ENCODE measurements at places on chromosomes 4 and X.

DNA sequence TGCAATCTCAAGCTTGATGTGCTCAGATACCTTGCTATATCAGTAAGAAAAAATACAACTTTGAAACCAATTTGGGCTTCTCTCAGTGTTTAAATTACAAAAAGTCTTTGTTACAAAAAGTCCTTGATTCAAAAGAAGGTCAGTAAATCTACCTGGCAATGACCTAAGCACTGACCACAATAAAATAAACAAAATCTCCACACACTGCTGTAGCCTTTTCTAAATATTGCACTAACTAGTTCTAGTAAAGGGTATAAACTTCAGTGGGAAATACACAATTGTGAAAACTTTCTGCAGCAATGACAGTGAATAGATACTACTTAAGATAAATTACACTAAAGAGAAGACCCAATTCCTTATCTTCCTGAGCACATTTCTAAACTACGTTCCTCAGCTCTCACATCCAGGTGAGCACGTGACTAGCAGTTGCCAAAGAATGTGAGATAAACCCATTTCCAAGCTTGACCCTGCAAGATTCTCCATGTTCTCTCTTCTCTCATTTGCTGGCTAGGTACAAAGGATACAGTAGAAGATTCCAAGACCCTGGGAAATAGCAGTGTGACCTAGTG lies 81.4 kb upstream of the GPR34 start:
- DNase-seq: no peak

GRCh38 chr4:166252487-166253402 lies 379.7 kb downstream of the TLL1 start:
- DNase-seq: no peak

GRCh38 chr4:121789960-121790829 lies 10.9 kb upstream of the EXOSC9 start:
- no peak for DNase-seq

DNA sequence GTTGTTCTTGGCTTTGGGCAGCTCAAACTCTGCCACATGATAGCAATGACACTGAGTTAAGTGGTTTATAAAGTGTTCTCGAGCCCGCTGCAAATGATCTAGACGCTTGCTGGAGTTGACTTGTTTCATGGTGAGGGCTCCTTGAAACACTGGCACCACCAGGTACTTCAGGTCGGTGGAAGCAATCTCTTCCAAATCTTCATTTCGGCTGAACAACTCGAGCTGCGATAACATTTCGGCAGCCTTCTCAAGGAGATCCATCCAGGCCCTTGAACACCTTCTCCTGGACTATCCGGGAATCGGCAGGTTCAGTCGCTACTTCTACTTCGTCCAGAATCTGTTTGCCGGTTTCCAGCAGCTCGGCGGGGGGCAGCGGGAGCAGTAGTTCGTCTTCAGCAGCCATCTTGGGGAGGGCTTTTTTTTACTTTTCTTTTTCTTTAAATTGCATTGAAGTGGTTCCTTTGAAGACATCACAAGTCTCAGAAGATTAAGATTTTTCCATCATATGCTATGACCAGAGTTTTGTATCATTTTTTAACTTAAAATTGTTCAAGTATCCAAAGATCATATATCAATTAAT lies 28.0 kb downstream of the HNRNPDL start:
- DNase-seq: no peak

GRCh38 chrX:76428243-76429130 lies 977 bp downstream of the MAGEE1 start:
- peak; percentile 26 for DNase-seq

- peak; percentile 41 for DNase-seq
Measured at GRCh38 chr4:159175085-159175988, 72.5 kb downstream of the RAPGEF2 start.

GRCh38 chr4:111500858-111501257 lies 644.4 kb upstream of the FAM241A start:
- DNase-seq: no peak

DNA sequence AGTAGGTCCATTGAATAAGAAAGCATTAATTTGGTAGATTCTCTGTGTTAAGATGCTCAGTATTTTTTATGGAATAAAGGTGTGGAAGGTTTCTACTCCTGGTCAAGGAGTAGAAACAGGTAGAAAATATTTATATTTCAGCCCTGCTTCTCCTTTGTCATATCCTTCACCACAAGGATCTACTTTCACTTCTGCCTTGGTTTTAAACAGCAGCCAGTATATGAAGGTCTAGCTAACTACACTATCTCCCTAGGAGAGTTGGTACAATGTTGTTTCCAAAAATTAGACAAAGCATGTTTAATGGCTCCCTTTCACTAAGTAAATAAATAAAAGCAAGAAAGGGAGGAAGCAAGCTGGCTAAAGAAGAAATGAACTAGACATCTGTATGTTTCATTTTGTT lies 44.6 kb upstream of the GYPA start:
- DNase-seq: no peak

DNA sequence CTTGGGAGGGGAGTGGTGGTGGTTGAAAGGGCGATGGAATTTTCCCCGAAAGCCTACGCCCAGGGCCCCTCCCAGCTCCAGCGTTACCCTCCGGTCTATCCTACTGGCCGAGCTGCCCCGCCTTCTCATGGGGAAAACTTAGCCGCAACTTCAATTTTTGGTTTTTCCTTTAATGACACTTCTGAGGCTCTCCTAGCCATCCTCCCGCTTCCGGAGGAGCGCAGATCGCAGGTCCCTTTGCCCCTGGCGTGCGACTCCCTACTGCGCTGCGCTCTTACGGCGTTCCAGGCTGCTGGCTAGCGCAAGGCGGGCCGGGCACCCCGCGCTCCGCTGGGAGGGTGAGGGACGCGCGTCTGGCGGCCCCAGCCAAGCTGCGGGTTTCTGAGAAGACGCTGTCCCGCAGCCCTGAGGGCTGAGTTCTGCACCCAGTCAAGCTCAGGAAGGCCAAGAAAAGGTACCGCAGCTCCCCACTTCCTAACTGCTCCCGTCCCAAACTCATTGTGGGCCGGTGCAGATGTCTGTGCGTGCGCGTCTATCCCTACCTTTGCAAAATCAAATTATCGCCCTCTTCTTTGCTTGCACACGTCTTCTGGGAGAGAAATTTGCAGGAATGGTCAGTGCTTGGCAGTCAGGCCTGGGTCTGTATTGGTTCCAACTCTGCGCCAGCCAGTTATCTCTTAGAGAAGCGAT lies 533 bp downstream of the IL15 start:
- peak; percentile 20 for DNase-seq

GRCh38 chr4:156931267-156931666 lies 40.3 kb downstream of the PDGFC start:
- DNase-seq: no peak

DNA sequence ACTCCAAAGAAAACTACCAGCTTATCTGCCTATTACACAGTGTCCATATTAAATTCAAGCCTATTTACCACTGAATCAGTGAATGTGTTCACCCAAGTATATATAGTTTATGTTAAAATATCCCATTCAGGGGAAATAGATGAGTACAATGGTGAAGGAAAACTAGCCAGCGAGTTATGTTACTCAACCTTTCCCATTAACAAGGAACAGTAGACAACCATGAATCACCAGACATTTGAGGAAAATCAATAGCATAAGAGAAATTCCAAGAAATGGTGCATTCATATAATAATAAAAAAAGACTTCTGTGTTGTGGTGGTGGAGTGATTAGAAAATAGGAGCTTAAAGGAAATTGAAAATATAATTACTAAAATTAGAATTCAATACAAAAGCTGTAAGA lies 21.3 kb downstream of the IQCM start:
- no peak for DNase-seq

DNA sequence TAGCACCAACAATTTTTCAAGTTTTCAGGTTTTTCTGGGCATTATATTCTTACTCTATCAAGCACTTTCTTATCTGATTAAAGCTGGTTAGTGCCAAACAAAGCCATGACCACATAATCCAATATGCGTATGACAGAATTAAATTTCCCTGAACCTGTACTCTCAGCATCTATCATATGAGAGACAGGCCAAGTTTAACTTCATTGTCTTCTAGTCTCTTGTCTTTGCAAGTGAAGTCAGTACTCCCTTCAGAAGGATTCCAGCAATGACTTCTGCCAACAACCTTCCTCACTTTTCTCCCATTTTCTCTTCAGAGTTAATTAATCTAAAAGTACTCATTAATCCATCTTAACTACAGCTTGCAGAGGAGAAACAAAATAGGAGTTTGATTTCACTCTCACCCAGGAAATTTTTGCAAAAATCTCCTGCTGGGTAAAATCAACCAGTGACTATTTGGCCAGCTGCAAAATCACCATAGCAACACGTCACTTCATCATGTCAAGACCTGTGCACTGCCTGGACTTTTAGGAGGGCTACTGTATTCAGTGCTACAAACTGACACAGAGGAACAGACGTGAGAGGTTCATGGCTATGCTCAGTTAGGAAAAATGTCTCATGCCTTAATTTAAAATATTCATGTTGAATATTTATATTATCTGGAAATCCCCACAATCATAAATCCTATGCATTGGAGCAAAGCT lies 208.4 kb downstream of the ANTXR2 start:
- no peak for DNase-seq

DNA sequence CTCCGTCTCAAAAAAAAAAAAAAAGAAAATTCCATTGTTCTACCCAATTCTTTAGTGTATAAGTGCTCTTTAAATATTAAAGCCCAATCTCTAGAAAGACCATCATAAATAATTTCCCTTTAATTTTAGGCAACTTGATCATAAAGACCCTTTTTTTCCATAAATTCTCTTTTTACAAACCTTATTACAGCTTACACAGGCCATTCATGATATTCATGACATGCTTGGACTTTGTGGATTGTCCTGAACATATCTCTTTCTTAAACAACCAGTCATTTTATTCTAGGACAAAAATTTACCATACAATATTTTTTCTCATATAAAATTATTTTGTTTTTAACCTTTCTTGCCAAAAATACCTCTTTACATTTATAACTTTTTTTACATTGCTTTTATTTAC lies 30.5 kb downstream of the TLR8 start:
- no peak for DNase-seq

DNA sequence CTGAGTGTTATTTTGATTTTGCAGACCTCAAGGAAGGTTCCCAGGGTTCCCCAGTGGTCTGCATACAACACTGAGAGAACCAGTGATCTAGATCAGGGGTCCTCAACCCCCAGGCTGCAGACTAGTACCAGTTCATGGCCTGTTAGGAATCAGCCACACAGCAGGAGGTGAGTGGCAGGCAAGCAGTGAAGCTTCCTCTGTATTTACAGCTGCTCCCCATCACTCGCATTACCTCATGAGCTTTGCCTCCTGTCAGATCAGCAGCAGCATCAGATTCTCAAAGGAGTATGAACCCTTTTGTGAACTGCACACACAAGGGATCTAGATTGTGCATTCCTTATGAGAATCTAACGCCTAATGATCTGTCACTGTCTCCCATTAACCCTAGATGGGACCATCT lies 28.5 kb downstream of the EDNRA start:
- DNase-seq: no peak

DNA sequence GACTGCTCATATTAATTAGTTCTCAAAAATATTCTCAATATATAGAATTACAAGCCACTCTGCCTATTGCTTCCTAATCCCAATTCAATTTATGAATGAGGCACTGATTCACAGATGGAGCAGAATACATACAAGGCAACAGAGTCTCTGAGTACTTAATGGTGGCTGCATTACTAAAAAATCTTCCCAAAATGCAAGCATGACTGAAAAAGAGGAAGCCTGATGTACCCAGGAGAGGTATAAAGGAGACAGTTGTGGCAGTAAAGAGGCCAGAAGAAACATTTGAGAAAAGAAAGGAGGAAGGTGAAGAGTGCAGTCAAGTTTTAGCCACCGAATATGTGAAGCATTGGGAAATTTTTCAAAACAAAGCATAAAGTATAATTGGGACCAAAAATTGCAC lies 163.2 kb upstream of the INTU start:
- DNase-seq: no peak

DNA sequence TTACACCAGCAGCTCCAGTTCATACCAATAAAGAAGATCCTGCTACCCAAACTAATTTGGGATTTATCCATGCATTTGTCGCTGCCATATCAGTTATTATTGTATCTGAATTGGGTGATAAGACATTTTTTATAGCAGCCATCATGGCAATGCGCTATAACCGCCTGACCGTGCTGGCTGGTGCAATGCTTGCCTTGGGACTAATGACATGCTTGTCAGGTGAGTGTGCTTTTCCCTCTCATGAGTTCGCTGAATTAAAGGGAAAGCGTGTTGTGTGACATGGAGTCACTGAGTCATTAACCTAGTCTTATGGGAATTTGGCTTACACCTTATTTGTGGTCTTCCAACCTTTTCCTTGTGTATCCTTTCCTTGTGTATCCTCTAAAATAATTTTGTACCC lies 15.9 kb downstream of the TMEM165 start:
- no peak for DNase-seq

- DNase-seq: no peak
Measured at GRCh38 chrX:72371405-72371804, 65.7 kb upstream of the CITED1 start.

GRCh38 chrX:7143941-7144525 lies 3.5 kb upstream of the STS start:
- no peak for DNase-seq

- no peak for DNase-seq
Measured at GRCh38 chr4:89657931-89658700, 178.8 kb downstream of the SNCA start.

DNA sequence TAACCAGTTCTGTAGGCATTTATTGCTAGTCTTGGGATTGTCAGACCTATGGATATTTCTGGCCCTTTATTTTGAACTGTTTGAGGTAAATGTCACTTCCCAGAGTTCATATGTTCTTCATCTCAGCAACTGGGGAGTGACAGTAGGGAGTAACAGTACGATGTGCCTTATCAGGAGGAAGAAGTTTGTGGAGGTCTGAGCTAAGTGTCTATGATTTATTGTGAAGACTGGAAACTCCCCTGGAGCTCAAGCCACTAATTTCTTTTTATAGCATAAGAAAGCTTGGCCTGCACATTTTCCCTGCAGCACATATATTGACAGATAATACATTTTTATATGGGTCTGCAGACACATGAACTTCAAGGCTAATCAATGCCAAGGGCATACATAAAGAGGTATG lies 383.8 kb downstream of the GRXCR1 start:
- DNase-seq: no peak

DNA sequence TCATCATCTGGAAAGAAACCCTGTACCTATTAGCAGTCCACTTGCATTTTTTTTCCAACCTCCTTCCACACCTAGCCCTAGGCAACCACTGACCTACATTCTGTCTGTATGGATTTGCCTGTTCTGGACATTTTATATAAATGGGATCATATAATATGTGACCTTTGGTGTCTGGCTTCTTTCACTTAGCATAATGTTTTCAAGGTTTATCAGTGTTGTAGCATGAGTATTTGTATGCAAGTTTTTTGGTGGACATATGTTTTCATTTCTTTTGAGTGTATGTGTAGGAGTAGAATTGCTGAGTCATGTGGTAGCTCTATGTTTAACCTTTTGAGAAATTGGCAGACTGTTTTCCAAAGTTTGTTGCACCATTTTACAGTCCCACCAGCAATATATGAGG lies 198.6 kb downstream of the CEP135 start:
- no peak for DNase-seq

GRCh38 chr4:57504797-57505530 lies 394.8 kb upstream of the IGFBP7 start:
- no peak for DNase-seq

- no peak for DNase-seq
Measured at GRCh38 chrX:12751887-12752286, 39.3 kb upstream of the PRPS2 start.
